ENCODE measurements at places on chromosomes 4 and X. TPM values are rescaled to one million over a fixed set of nuclear protein-coding genes. Genes with fewer than 3 reads are reported as not detected.

KLHL4 gene
- 1.0 TPM for total RNA-seq

CHST7 gene
- 14.2 TPM for total RNA-seq

NFKB1 gene
- total RNA-seq: 18.9 TPM

DNA sequence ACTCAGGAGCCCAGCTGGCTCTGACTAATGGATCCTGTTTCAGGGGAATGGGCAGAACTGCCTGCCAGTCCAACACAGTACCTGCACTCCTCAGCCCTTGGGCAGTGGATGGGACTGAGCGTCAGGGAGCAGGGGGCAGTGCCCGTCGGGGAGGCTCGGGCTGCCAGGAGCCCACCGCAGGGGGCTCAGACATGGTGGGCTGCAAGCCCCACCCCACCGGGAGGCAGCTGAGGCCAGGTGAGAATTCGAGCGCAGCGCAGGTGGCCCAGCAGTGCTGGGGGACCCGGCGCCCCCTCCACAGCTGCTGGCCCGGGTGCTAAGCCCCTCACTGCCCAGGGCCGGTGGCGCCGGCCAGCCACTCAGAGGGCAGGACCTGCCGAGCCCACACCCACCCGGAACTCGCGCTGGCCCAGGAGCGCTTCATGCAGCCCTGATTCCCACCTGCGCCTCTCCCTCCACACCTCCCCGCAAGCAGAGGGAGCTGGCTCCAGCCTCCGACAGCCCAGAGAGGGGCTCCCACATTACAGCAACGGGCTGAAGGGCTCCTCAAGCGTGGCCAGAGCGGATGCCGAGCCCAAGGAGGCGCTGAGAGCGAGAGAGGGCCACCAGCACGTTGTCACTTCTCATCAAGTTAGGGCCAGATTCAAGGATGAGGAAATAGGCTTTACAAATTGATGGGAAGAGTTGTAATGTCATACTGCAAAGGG lies 668.8 kb downstream of the GALNTL6 start:
- DNase-seq: no peak

DRD5 gene
- not detected for total RNA-seq

All from Right ventricle myocardium superior (tissue), 1 donor.